ENCODE measurements at places on chromosomes 12 and 14.

GRCh38 chr14:23067847-23068788, 10.8 kb upstream of the CDH24 start:
- DNase-seq = no peak

- peak; percentile 73 for DNase-seq
Measured at GRCh38 chr14:35155962-35156361, 33.6 kb downstream of the PRORP start.

DNA sequence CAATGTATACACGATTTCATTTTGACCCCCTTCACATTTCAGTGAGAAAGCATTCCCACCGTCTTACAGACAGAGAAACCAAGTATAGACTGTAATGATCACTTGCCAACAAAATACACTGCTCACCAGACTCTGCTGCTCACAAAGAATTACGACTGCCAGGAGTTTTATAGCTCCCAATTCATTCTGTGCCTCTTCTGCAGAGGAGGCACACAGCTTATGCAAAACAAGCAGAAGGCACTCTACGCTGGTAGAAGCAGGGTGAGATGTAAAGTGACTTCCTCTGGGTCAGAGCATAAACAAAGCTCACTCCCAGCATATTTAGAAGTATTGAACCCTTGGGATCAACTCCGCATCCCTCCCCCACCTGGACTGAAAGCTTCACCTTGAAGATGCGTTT, 14.6 kb downstream of the SPTB start:
- no peak for DNase-seq

DNA sequence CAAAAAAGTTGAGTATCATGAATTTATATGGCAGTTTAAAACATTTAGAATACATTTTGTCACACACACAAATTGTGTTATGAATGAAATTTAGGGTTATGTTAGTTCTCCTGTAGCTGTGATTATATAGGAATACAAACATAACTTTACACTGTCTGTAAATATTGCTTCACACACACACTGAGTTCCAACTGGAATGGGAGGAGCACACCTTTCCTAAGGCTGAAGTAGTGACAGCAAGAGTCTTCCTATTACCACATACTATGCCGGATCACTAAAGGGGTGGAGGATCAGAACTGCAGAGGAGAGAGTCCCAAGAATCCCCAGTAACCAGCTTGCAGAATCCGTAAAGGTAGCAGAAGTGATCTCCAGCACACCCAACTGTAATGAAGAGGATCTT, 63.7 kb downstream of the DNAI7 start:
- DNase-seq = no peak

- peak; percentile 61 for DNase-seq
Measured at GRCh38 chr14:61749867-61750266, 12.4 kb upstream of the SNAPC1 start.

DNA sequence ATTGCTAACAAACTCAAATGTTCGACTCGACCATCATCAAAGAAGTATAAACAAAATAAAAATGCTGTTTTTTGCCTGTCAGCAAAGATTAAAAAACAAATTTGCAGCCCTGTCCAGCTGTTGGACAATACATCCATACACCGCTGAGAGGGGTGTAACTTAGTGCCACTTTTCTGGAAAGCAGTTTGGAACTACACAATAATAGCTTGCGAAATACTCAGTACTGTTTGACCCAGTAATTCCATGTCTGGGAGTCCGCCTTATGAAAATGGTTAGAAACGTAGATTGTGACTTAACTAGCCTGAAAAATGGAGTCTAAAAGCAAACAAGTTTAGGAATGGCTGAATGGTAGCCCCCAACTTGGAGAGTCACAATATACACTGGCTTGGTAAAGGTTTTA, 6.4 kb downstream of the USP30 start:
- no peak for DNase-seq

DNA sequence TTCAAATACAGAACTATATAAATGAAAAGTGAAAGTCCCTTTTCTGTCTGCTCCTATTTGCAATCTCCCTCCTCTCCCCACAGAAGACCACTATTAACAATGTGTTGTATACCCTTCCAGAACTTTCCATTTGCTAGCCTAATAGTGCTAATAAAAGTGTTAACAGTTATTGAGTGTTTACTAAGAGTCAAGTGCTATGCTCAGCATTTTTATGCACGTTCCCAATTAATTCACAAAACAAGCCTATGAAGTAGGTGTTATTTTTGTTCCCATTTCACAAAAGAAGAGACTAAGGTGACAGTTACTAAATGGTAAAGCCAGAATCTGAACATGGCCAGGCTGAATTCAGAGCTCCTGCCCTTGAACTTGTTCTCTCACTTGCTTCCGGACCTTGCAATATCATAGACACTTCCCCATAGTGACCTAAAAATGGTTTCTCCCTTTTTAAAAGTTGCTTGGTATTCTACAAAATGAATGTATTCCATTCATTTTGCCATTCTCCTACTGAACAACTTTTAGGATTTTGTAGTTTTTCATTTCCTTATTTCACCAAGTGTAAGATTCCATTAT, 1.6 kb upstream of the PRKAB1 start:
- DNase-seq = no peak

GRCh38 chr12:53514628-53515290, 7.5 kb upstream of the NPFF start:
- no peak for DNase-seq

DNA sequence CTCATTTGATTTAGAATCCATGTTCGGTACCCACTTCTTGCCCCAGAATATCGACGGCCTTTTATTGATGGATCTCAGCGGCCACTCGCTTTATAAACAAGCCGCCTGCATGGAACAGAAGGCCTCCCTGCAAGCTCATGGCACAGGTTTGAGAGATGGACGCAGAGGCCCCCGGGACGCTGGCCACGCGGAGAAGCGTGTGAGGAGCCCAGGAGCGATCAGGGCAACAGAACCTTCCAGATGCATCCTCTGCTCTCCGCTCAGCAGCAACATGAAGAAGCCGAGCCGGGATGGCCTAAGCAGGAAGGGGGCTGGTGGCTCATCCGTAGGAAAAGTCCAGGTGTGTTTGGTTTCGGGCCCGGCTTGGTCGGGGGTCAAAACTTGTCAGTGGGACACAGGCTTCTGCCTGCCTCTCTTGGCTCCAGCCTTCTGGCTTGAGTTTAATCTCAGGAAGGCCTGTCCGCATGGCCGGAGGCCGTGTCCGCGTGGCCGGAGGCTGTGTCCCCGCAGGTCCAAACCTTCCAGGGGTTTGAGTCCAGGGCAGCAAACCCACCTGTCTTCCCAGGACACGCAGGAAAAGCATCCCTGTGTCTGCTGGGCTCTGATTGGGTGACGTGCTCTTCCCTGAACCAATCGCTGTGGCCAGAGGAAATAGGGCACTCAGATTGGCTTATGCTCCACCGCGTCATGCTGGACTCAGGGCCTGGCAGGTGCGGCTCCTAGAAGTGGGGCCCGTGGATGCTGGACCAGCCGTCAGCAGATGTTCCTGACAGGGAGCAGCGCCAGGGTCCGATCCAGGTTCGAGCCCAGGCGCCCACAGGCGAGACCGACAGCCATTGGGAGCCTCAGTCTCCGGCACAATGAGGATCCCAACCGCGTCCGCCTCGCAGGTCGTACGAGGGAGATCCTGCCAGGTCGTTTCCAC, 65.0 kb downstream of the GALNT9 start:
- no peak for DNase-seq

- DNase-seq = peak; percentile 89
Measured at GRCh38 chr14:69101331-69101826, 51.5 kb downstream of the DCAF5 start.

DNA sequence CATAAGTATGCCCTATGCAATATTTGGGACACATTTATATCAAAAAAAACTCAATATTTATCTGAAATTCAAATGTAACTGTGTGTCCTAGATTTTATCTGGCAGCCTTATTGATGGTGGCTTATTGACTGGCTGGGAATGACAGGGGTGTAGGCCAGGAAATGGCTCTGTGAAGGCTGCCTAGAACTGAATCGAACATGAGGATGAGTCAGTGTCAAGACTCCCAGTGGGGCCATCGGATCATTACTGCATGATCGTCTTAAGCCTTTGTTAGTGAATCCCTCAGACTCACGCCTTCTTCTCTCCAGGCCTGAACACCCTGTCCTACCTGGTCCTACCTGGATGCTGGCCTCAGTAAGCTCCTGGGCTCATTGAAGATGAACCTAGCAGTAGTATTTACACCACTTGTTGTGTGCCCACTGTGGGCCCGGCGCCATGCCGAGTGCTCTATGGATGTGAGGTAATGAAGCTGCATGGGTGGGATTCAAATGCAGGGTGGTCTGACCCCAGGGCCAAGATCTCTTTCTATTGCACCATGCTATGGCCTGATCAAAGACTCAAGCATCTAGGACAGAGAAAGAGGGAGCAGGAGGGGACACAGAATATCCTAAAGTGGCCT, 21.0 kb upstream of the FAIM2 start:
- no peak for DNase-seq

DNA sequence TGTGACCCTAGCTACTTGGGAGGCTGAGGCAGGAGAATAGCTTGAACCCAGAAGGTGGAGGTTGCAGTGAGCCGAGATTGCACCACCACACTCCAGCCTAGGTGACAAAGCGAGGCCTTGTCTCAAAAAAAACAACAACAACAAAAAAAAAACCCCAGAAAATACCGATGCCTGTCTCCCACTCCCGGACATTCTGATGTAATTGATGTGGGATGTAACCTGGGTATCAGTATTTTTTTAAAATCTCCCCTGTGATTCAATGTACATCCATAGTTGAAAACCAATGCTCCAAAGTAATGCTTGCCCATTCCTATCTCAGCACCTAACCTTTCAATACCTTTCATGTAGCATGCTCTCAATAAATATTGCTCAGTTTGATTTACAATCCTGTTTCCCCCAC, 11.7 kb upstream of the TMED10 start:
- DNase-seq = no peak

- DNase-seq = no peak
Measured at GRCh38 chr14:102667703-102668102, 75.3 kb downstream of the RCOR1 start.

- DNase-seq = peak; percentile 56
Measured at GRCh38 chr12:93002293-93003054, 73.4 kb upstream of the EEA1 start.
